ENCODE measurements at places on chromosomes 7 and 10. TPM values are rescaled to one million over a fixed set of nuclear protein-coding genes. Genes with fewer than 3 reads are reported as not detected.

The PRPS1L1 gene
- total RNA-seq: not detected

The NFE2L3 gene
- 11.7 TPM for total RNA-seq

The TSPAN15 gene
- 112 TPM for total RNA-seq

The WNT8B gene
- total RNA-seq: not detected

The LAMB4 gene
- 0.07 TPM for total RNA-seq

The ADIRF gene
- 0.21 TPM for total RNA-seq

The BLVRA gene
- 69.9 TPM for total RNA-seq

The LEP gene
- total RNA-seq: not detected

The AVL9 gene
- 25.1 TPM for total RNA-seq

The FGFBP3 gene
- total RNA-seq: 3.1 TPM

The FAM25C gene
- total RNA-seq: not detected

The ZP3 gene
- 19.7 TPM for total RNA-seq

The ANKRD61 gene
- total RNA-seq: 0.50 TPM
